ENCODE measurements at places on chromosomes 7 and 10. TPM values are rescaled to one million over a fixed set of nuclear protein-coding genes. Genes with fewer than 3 reads are reported as not detected.

DNA sequence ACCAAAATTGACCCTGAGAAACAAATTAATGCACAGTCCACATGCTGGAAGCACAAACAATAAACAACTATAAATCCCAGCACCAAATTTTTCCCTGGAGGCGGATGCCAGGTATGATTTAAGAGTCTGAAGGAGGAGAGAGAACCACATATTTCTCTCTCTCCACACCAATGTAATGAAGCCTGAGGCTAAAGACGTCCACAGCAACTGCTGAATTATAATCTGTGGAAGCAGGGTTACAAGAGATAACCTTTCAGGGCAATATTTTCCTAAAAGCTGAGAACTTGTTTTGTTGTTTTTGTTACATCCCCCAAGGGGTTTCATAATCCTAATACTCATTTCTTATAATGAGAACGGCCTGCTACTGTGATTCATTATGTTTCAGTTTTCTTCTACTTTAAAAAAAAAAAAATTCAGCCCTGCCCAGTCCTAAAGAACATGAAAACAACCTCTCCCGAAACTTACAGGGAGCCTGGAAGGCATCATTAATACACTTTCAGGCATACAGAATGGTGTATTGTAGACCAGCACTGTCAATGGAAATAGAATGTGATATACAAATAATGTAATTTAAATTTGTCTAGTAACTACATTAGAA is 48.5 kb upstream of the ABLIM1 start:
- no peak for DNase-seq
- H3K4me1 ChIP-seq, result no peaks in the 10 kb centered on the region
- no peak overlapping the region for H3K4me3 ChIP-seq
- H3K36me3 ChIP-seq, result no peaks in the 10 kb centered on the region

DNA sequence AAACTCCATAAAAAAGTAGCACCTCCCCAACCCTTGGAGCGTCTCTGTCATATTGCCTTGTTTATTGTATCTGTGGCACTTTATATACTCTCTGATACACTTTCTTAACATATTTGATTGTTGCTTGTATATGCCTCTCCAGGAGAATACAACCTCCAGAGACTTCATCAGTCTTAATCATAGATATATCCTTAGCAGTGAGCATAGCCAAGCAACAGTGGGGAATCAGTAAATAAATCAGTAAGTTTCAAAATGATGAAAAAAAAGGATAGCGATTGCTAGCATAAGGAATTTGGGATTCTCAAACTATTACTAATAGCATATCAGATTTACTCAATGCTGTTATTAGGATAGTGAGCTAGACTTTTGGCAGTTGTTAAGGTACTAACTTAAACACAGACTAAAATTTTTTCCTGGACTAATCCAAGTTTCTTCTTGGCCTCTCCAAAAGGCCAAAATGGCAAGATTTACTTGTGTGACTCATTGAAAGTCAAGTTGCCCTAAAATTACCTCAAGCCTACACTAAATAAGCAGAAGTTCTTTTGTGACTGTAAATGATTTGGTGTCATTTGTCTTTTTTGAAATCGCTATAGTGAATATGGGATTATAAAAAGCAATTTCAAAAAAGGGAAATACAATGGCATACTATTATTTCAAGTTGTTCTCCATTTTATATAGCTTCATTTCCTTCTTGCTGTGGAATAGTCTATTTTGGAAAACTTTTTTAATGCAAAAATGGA is 177.9 kb downstream of the CHN2 start:
- H3K36me3 ChIP-seq, result no peaks in the 10 kb centered on the region
- H3K4me1 ChIP-seq, result no peaks in the 10 kb centered on the region
- no peak overlapping the region for H3K27ac ChIP-seq
- no peak for DNase-seq

DNA sequence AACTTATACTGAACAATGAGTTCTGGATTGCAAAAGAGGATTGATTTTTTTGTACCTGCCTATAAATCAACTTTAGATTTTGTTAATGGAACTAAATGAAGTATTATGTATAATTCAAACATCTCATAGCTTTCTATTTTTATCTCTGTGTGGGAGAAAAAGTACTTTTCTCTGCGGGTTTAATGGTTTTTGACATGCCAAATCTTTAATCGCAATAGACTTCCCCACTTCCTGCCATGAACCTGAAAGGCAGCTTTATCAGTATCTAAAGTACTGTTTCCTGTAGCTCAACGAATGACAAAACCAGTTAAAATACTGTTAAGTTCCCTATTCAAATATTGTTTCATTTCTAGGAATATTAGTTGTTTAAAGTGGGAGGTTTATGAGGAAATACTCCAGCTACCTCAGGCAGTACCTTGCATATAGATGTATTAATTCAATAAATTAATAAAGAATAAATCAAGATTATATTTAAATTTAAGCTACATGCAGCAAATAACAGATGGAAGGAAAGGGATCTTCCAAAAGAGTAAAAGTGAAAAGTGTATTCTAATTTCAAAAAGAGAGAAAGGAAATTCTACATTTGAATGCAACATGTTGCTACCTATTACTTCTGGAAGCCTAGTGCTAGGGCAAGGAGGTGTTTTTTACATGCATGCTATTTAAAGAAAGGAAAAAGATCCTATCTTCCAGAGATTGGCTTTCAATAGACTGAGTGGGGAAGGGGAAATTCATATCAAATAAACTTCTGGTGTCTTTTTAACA is 75.9 kb downstream of the SVOPL start:
- no peaks in the 10 kb centered on the region for H3K27me3 ChIP-seq
- DNase-seq, result no peak
- H3K27ac ChIP-seq, result no peak overlapping the region
- no peak overlapping the region for H3K4me3 ChIP-seq

GRCh38 chr10:63229161-63229560 is 96.0 kb downstream of the NRBF2 start:
- no peaks in the 10 kb centered on the region for H3K4me1 ChIP-seq
- DNase-seq, result no peak
- no peak overlapping the region for H3K27ac ChIP-seq
- H3K4me3 ChIP-seq, result no peak overlapping the region
- H3K36me3 ChIP-seq, result no peaks in the 10 kb centered on the region

DNA sequence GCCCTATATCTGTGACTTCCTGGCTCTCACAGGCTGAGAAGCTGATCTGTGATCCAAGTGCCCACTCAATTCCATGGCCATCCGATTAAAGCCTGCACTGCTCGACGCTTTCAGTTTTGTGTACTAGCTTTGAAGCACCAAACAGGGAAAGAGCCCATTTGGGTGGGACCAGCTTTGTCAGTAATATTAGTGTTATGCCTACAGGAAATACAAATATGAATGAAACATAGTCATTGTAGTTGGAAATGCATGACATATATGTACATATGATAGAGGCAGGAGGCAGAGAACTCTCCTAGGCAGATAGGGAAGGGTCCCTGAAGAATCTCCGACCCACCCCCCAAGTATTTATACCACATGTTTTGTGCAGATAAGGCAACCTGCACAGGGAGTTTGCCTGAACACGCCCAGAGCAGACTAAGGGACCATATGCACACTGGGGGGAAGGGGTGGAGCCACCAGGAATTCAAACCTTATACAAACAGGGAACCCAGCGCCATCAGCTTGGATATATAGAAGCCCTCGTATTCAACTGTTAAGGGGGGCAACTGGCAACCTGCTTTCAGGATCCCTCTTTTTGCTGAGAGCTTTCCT is 653.2 kb downstream of the PARD3 start:
- no peak overlapping the region for H3K27ac ChIP-seq
- no peak overlapping the region for H3K4me3 ChIP-seq
- no peak for DNase-seq
- H3K36me3 ChIP-seq, result no peaks in the 10 kb centered on the region
- H3K27me3 ChIP-seq, result no peaks in the 10 kb centered on the region
- H3K4me1 ChIP-seq, result peaks cover 6% of the 10 kb centered on the region

DNA sequence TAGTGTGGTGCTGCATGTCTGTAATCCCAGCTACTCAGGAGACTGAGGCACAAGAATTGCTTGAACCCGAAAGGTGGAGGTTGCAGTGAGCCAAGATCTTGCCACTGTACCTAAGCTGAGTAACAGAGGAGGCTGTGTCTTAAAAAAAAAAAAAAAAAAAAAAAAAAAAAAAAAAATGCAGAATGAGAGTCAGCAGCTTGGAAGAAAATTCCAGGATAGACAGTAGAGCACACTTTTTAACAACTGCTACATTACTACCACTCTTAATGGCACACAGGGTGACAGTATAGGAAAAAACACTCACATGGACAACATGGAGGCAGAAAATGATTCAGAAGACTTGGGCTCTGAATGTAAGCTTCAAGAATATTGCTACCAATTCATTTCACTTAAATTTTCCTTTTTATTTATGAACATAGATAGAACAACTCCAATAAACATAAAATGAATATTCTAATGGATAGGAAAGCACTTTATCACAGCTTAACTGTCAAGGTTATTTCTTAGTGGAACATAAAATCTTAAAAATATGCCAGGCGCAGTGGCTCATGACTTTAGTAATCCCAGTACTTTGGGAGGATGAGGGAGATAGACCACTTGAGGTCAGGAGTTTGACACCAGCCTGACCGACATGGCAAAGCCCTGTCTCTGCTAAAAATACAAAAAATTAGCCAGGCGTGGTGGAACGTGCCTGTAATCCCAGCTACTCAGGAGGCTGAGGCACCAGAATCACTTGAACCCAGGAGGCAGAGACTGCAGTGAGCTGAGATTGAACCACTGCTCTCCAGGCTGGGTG is 31.5 kb downstream of the CHCHD3 start:
- H3K27ac ChIP-seq, result no peak overlapping the region
- no peaks in the 10 kb centered on the region for H3K36me3 ChIP-seq
- H3K4me3 ChIP-seq, result no peak overlapping the region
- no peak for DNase-seq
- H3K27me3 ChIP-seq, result no peaks in the 10 kb centered on the region
- H3K4me1 ChIP-seq, result peaks cover 45% of the 10 kb centered on the region

- peaks cover 18% of the 10 kb centered on the region for H3K4me1 ChIP-seq
- no peaks in the 10 kb centered on the region for H3K27me3 ChIP-seq
- no peak overlapping the region for H3K4me3 ChIP-seq
- peak overlapping the region; percentile 35 for H3K27ac ChIP-seq
- H3K36me3 ChIP-seq, result no peaks in the 10 kb centered on the region
These were observed 58.5 kb downstream of the CPVL start for GRCh38 chr7:29087840-29088170.

DNA sequence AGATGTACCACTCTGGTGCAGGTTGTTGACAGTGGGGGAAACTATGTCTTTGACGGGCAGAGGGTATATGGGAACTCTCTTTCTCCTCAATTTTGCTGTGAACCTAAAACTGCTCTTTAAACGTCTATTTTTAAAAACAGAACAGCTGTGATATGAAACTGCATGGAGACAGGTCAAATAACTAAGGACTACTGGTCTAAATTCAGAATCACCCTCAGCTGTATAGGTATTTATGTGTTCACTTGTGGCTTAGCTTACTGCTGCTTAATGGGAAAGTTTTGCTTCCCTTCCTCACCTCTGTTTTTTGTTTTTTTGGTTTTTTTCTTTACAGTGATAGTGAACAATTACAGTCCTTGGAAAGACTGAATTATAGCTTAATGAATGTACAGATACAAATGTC is 86.9 kb upstream of the STRIP2 start:
- no peaks in the 10 kb centered on the region for H3K27me3 ChIP-seq
- no peaks in the 10 kb centered on the region for H3K4me1 ChIP-seq
- no peaks in the 10 kb centered on the region for H3K36me3 ChIP-seq
- no peak for DNase-seq

GRCh38 chr7:113143486-113144257 is 25.3 kb upstream of the SMIM30 start:
- H3K27ac ChIP-seq, result no peak overlapping the region
- H3K4me3 ChIP-seq, result no peak overlapping the region
- no peaks in the 10 kb centered on the region for H3K27me3 ChIP-seq
- no peaks in the 10 kb centered on the region for H3K4me1 ChIP-seq

DNA sequence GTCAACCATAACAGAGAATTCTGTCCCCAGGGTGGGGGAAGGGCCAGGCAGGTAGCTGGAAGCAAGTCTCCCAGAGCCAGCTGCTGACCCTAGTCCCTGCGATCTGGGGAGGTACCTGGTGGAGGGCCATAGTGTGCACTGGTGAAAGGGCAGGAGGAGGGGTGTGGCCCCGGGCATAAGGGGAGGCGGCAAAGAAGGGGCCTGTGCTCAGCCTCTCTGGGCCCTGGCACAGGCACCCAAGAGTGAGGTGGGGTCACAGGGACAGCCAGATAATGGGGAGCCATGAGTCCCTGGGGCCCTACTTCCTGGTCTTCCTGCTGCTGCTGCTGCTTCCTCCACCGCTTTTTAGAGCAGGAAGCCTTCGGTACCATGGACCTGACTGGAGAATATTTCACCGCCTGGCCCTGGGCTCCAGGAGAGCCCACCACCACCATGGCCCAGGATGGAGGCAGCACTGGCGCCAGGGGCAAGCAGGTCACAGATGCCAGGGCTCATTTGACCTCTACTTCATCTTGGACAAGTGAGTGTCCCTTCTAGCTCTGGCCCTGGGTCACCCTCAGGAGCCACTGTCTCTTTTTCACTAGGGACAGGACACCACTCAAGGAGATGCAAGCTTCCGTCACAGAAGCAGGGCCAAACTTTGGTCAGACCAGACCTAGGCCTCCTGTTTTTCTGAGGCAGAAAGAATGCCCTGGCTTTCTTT is at the start of gene ANTXRL:
ANTXRL (plus strand) TSS at position 7 of the 703 bp plus-strand sequence; CDS start at position 273, 266 bp downstream.
- peaks cover 28% of the 10 kb centered on the region for H3K4me1 ChIP-seq
- DNase-seq, result no peak
- no peak within 1 kb of the TSS for H3K27ac ChIP-seq
- H3K36me3 ChIP-seq, result no peaks in the 10 kb centered on the region
- H3K27me3 ChIP-seq, result no peaks in the 10 kb centered on the region

DNA sequence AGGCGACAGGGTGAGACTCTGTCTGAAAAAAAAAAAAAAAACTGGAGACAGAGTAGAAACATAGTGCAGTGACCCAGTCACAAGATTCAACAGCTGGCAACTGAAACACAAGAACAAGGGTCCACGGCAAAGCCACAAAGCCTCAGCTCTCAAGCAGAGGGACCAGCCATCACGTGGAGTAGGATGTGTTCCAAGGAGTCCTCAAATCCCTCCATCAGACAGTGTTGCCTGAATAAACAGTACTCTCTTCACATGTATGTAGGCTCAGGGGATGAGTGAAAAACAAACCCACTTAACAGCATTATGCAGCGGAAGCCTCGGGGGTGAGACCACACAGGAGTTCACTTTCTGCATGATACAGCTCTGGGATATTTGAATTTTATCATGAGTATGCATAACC is 62.0 kb downstream of the SLIT1 start:
- H3K4me3 ChIP-seq, result no peak overlapping the region
- H3K27me3 ChIP-seq, result no peaks in the 10 kb centered on the region

GRCh38 chr7:8125680-8126444 is 136.1 kb downstream of the ICA1 start:
- H3K4me1 ChIP-seq, result no peaks in the 10 kb centered on the region
- no peak for DNase-seq
- no peak overlapping the region for H3K4me3 ChIP-seq
- H3K36me3 ChIP-seq, result peaks cover 5% of the 10 kb centered on the region

GRCh38 chr7:158542651-158543566 is 44.7 kb downstream of the PTPRN2 start:
- DNase-seq, result no peak
- H3K36me3 ChIP-seq, result no peaks in the 10 kb centered on the region
- no peaks in the 10 kb centered on the region for H3K4me1 ChIP-seq
- H3K27ac ChIP-seq, result no peak overlapping the region
- no peaks in the 10 kb centered on the region for H3K27me3 ChIP-seq
- H3K4me3 ChIP-seq, result no peak overlapping the region

GRCh38 chr10:53430127-53430891 is 657.7 kb upstream of the MBL2 start:
- no peaks in the 10 kb centered on the region for H3K27me3 ChIP-seq
- DNase-seq, result no peak
- H3K4me3 ChIP-seq, result no peak overlapping the region
- H3K4me1 ChIP-seq, result no peaks in the 10 kb centered on the region
- H3K36me3 ChIP-seq, result no peaks in the 10 kb centered on the region

Gene PPP1R17
- not detected for total RNA-seq

Gene TACR2
- 0.24 TPM for total RNA-seq

Gene ZNF425
- total RNA-seq, result 1.3 TPM

Gene ZNF503
- 8.9 TPM for total RNA-seq

Gene ANK3
- 189 TPM for total RNA-seq

Gene MORN4
- 27.0 TPM for total RNA-seq

Measured in right atrium auricular region (tissue), 2 donors.